ENCODE measurements at places on chromosomes 2 and 18. TPM values are rescaled to one million over a fixed set of nuclear protein-coding genes. Genes with fewer than 3 reads are reported as not detected.

Gene GAD1
- total RNA-seq: 0.16 TPM

Gene NETO1
- not detected for total RNA-seq

Gene PLA2R1
- 37.4 TPM for total RNA-seq

Gene CFC1
- total RNA-seq: not detected

Gene CIDEA
- 0.19 TPM for total RNA-seq

Gene PRKCE
- total RNA-seq: 70.9 TPM

Gene PPP1R1C
- total RNA-seq: 0.25 TPM

Gene CYRIA
- 30.8 TPM for total RNA-seq

Gene CD8B
- not detected for total RNA-seq

Measured in bladder microvascular endothelial cell (primary cell).